Stimulated activated CD8-positive, alpha-beta memory T cell treated with anti-CD3 and anti-CD28 coated beads, Interleukin-15, amount 100 ng/mL, for 24 hours (primary cell): ENCODE measurements at places on chromosomes 2 and 18.

DNA sequence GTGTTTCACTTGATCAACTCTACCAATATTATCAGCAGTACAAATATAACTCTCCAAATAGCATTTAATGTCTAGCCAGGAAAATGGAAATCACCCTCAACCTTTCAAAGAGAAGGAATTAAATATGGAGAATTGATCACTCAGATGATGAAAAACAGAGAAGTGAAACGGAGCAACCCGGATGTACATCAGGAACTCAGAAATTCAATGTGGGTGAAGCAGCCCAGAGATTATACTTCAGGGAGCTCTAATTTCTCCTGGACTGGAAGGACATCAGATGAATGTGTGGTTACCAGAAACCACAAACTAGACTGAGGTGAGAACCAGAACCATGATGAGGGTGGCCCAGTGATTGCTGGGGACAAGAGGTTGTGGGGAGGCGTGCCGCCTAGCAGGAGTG lies 35.5 kb upstream of the COBLL1 start:
- no peak for DNase-seq

GRCh38 chr2:26612034-26612433 lies 29.1 kb downstream of the CIB4 start:
- DNase-seq = no peak

- peak; percentile 71 for DNase-seq
These were observed 52.0 kb downstream of the CYBRD1 start for GRCh38 chr2:171574149-171574795.

GRCh38 chr2:26811791-26812694 lies 26.2 kb downstream of the CENPA start:
- DNase-seq = no peak

- no peak for DNase-seq
These were observed 140.8 kb downstream of the TTN start for GRCh38 chr2:178666458-178666857.

- no peak for DNase-seq
These were observed 14.0 kb downstream of the MBD2 start for GRCh38 chr18:54210463-54210862.

DNA sequence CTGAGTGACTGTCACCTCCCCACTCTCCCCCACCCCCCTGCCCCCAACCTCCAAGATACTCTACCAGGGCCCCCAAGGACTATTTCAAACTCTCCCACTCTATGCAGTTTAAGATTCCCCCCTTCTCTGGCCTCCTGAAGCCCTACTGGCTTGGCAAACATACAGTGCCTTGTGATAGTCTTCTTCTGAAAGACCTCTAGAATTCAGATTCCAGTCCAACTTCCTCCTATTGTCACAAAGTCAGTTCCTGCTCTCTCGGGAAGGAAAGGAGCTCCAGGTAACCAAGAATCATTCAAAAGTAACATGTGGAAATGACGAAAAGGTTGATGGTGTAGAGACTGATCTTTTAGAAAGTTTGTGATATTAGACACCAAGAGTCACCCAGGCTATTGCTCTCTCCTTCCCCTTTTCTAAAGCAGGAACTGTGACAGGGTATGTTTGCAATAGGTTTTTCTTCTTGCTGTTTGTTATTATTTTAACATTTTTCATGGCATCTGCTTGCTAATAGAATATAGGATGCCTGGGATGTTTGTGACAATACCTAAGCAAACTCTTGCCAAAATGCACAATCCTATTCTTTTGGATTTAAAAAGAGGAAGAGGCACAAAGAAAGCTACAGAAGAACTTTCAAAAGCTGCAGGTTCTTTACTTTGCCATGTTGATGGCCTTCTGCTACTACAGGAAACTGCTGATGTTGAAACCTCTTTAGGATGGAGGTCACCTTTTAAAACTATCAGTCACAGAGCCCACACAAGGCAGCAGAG lies 93.5 kb upstream of the MGAT4A start:
- DNase-seq = no peak

DNA sequence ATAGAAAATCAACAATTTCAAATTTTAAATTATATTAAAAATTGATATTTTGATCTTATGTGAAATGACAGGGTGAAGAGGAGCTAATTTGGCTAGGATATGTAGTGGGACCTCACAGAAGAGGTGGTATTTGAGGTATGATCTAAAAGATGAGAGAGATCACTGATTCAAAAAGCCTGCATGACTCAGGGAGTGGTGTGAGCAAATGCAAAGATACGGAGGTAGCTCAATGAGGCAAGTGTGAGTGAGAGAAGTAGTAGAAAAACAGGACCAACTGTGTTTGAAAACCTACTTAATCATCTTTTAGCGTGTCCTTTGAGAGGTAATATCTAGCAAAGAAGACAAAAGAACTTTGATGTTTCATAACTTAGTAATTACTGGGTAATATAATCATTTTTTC lies 557.5 kb downstream of the DSC3 start:
- DNase-seq = no peak

- no peak for DNase-seq
These were observed 36.3 kb downstream of the PREPL start for GRCh38 chr2:44324971-44325426.
